ENCODE measurements at places on chromosomes 2 and 18. TPM values are rescaled to one million over a fixed set of nuclear protein-coding genes. Genes with fewer than 3 reads are reported as not detected.

- H3K27me3 ChIP-seq: no peaks in the 10 kb centered on the region
- H3K27ac ChIP-seq: no peak overlapping the region
- DNase-seq: no peak
Measured at GRCh38 chr2:59919579-59919978, 633.9 kb downstream of the BCL11A start.

DNA sequence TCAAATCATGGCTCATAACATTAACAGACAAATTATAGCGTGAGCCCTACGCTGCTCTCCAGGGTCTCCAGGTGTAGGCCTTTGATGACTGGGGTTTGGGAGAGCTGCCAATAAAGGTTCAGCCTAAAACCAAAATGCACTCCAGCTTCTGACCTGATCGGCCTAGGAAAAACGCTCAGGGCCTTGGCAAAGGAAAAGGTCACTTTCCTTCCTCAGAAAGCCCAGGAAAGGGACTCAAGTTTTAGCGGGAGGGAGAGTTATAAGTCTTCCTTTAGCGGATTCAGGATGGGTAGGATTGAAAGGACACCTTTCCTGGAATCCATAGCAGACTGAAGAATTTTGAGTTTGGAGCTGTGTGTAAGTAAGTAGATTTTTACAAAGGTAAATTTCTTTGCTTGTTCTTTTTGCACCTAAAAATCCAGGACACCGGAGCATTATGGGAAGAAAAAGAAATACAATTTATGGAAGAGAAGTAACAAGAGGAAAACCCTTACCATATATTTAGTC is 8.8 kb downstream of the EVX2 start:
- H3K27ac ChIP-seq: no peak overlapping the region
- H3K27me3 ChIP-seq: no peaks in the 10 kb centered on the region
- H3K4me3 ChIP-seq: no peak overlapping the region
- H3K4me1 ChIP-seq: no peaks in the 10 kb centered on the region

GRCh38 chr2:223747392-223748042 is 89.9 kb downstream of the AP1S3 start:
- no peaks in the 10 kb centered on the region for H3K27me3 ChIP-seq
- no peak for DNase-seq

DUSP19 gene
- total RNA-seq: 2.9 TPM

DNA sequence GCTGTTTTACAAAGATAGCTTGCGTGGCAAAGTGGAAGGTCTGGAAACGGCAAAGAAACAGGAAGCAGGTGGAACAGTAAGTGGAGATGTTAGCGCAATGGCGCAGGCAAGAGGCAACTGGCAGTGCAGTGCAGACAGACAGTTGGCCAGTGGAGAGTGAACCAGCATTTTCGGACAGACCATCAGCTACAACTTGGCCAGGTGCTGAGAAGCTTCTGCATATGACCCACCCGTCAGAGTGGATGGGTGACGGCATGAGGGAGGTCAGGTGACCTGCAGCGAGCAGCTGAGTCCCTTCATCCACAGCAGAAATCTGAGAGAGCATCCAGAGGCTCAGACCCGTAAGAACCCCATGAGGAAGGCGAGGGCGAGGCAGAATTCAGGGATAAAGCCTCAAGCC is 33.8 kb downstream of the NPC1 start:
- peaks cover 12% of the 10 kb centered on the region for H3K4me1 ChIP-seq
- DNase-seq: no peak
- H3K27me3 ChIP-seq: no peaks in the 10 kb centered on the region
- no peak overlapping the region for H3K4me3 ChIP-seq

- no peaks in the 10 kb centered on the region for H3K36me3 ChIP-seq
- no peaks in the 10 kb centered on the region for H3K27me3 ChIP-seq
- no peak overlapping the region for H3K4me3 ChIP-seq
- DNase-seq: no peak
- peaks cover 11% of the 10 kb centered on the region for H3K4me1 ChIP-seq
- no peak overlapping the region for H3K27ac ChIP-seq
Measured at GRCh38 chr2:236184701-236185100, 16.5 kb upstream of the GBX2 start.

DNA sequence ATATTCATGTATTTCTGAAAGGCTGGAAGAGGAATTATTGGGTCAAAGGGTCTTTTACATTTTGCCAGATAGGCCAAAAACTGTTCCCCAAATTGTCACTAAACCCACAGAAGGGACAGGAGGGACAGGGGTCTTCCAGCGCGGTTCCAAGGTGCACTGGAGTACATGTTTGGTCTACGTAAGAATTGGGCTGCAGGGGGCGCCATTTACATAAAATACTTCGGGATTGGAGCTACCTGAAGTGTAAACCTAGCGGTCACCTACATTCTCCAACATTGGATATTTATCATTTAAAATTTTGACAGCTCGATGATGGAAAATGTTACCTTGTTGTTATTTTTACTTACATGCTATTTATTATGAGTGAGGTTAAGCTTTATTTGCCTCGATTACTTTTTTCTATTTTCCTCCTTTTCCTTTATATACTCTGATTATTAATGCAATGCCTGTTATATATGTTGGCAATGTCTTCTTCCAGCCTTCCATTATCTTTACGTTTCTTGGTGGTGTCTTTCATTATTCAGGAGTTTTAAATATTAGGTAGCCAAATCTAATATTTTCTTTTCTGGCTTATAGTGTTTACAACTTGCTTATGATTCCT is 43.0 kb upstream of the RAB6C start:
- H3K27me3 ChIP-seq: peaks cover 5% of the 10 kb centered on the region
- H3K36me3 ChIP-seq: no peaks in the 10 kb centered on the region
- H3K27ac ChIP-seq: no peak overlapping the region
- DNase-seq: no peak
- no peaks in the 10 kb centered on the region for H3K4me1 ChIP-seq
- H3K4me3 ChIP-seq: no peak overlapping the region

- H3K4me1 ChIP-seq: no peaks in the 10 kb centered on the region
- H3K4me3 ChIP-seq: no peak overlapping the region
- no peaks in the 10 kb centered on the region for H3K36me3 ChIP-seq
- H3K27ac ChIP-seq: no peak overlapping the region
Measured at GRCh38 chr2:220877491-220877890, 694.6 kb downstream of the EPHA4 start.

GAL3ST2 gene
- 0.44 TPM for total RNA-seq

DNA sequence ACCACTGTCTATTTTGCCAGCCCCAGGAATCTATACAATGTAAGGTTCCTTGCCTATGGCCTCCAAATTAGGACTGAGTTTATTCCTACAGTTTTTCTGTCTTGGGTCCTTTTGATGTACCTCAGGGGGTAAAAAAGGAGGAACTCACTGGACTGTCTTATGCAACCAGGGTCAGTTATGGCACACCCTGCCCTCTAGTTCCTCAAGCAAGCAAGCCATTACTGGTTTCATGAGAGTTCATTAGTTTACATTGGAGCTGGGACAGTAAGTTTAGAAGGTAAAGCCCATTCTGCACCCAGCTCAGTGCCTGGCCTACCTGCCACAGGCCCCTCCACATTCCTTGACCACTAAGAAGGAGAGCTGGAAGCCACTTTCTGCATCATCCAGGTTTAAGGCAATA is 68.7 kb upstream of the WIPF1 start:
- no peaks in the 10 kb centered on the region for H3K27me3 ChIP-seq
- no peak overlapping the region for H3K4me3 ChIP-seq
- no peak overlapping the region for H3K27ac ChIP-seq
- H3K36me3 ChIP-seq: no peaks in the 10 kb centered on the region
- no peak for DNase-seq

DNA sequence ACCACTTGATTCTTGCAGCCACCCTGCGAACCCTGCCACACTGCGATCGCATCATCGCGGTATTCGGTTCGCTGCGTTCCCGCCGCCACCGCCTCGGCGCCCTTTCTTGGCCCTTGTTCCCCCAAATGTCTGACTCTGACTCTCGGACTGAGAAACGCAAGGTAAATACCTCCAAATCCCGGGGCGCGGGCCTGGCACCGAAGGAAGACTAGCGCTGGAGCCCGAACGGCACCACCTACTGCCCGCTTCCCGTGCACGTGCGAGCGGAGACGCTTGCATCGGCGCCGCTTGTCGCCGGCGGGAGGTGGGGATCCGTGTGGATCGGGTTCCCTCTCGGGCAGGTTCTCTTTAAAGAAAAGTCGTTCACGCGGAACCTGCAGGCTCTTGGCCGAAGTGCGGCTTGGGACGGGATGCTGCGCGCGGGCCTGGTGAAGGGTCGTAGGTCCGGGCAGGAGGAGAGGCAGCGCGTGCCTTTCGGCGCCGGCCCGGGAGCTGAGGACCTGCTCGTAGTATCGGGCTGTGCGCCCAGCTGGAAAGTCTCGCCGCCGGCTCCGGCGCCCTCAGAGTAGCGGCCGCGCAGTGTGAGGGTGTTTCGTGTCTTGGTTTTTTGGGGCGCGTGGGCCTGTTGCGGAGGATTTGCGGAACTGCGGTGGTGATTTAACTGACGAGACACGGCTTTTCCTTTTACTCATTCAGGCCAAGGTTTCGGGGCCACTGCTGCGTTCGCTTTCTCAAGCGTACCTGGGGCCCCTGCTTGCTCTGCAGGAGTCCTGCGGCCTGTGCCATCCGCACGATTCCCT is 514 bp downstream of the BCL2L11 start:
- peaks cover 32% of the 10 kb centered on the region for H3K4me1 ChIP-seq
- DNase-seq: no peak
- peak overlapping the region; percentile 93 for H3K4me3 ChIP-seq

- no peak for DNase-seq
- no peaks in the 10 kb centered on the region for H3K27me3 ChIP-seq
- no peak overlapping the region for H3K4me3 ChIP-seq
- peaks cover 12% of the 10 kb centered on the region for H3K4me1 ChIP-seq
- no peaks in the 10 kb centered on the region for H3K36me3 ChIP-seq
Measured at GRCh38 chr2:144086965-144087364, 433.0 kb downstream of the ZEB2 start.

CYTIP gene
- total RNA-seq: 0.64 TPM

GRCh38 chr18:13103366-13103765 is 112.2 kb downstream of the CEP192 start:
- H3K27me3 ChIP-seq: no peaks in the 10 kb centered on the region
- H3K27ac ChIP-seq: no peak overlapping the region
- H3K36me3 ChIP-seq: peaks cover 56% of the 10 kb centered on the region
- H3K4me1 ChIP-seq: no peaks in the 10 kb centered on the region
- H3K4me3 ChIP-seq: no peak overlapping the region

GRCh38 chr2:3039188-3040065 is 338.2 kb downstream of the EIPR1 start:
- no peak for DNase-seq
- no peak overlapping the region for H3K4me3 ChIP-seq
- no peaks in the 10 kb centered on the region for H3K4me1 ChIP-seq
- H3K27ac ChIP-seq: no peak overlapping the region

- no peak overlapping the region for H3K4me3 ChIP-seq
- H3K36me3 ChIP-seq: no peaks in the 10 kb centered on the region
- H3K4me1 ChIP-seq: no peaks in the 10 kb centered on the region
- no peak overlapping the region for H3K27ac ChIP-seq
Measured at GRCh38 chr2:239459056-239459455, 58.2 kb upstream of the HDAC4 start.

GAREM2 gene
- total RNA-seq: 13.3 TPM

DNA sequence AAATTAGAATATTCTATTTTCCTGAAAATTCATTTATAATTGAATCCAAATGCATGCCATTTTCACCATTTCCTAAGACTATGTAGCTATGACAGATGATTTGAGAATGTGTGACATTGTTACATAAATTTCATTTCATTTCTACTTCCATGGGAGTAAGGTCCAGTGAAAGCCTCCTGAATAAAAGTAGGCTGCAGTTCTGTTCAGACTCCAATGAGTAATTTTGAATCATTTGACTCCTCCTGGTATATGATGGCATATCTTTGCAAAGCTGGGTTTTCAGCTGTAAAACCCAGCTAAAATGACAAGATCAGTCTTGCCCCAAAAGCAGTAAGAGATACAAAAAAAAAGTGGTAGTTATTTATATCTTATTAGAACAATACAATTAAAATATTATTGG is 101.0 kb upstream of the DNAJC10 start:
- no peak for DNase-seq
- no peaks in the 10 kb centered on the region for H3K4me1 ChIP-seq
- H3K27ac ChIP-seq: no peak overlapping the region
- H3K4me3 ChIP-seq: no peak overlapping the region

CDH2 gene
- 0.15 TPM for total RNA-seq

DNA sequence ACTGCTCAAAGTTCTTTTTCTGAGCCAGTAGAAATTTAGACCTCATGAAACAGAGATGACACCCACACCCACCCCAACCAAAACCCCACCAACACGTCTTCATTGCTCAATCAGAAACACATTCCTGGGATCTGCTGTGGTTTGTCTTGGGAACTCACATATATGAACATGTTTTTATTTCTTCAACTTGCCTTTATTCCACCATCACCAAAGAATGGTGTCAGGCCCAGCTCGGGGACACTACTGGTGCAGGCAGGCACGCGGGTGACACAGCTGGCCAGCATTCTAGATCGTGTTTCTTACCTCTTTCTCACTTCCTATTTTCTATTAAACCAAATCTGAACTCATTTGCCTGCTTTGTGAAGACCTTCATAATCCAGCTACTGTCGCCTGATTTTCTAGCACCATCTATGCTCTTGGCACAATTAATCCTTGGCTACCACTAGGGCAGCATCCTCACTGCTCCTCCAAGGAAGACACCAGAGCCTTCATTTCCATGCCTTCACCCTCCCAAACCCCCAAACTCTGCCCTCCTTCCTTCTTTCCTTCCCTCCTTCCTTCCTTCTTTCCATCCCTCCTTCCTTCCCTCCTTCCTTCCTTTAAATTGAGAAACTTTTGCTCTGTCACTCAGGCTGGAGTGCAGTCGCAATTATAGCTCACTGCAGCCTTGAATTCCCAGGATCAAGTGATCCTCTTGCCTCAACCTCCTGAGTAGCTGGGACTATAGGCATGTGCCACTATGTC is 157.1 kb downstream of the BCL2 start:
- no peaks in the 10 kb centered on the region for H3K36me3 ChIP-seq
- H3K27me3 ChIP-seq: no peaks in the 10 kb centered on the region
- H3K4me1 ChIP-seq: peaks cover 12% of the 10 kb centered on the region
- H3K4me3 ChIP-seq: no peak overlapping the region
- DNase-seq: no peak

- peak; percentile 51 for DNase-seq
- no peak overlapping the region for H3K27ac ChIP-seq
- H3K4me1 ChIP-seq: no peaks in the 10 kb centered on the region
Measured at GRCh38 chr2:211745295-211746097, 793.1 kb downstream of the ERBB4 start.

DNA sequence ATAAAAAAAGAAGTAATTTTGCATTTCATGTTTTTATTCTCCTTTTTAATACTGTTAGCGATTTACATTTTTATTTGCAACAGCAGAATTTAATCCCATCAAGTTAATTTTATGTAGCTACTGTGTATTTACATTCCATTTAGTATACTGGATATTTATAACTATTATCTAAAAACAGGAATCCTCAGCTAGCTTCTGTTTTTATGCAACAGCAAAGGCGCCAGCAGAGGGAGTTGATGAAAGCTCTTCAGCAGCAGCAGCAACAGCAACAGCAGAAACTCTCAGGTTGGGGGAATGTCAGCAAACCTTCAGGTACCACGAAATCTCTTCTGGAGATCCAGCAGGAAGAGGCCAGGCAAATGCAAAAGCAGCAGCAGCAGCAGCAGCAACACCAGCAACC is 26.2 kb upstream of the SNORC start:
- H3K27ac ChIP-seq: no peak overlapping the region
- H3K36me3 ChIP-seq: peaks cover 40% of the 10 kb centered on the region
- no peak for DNase-seq
- H3K4me3 ChIP-seq: no peak overlapping the region
